ENCODE measurements at places on chromosomes 12 and 14. TPM values are rescaled to one million over a fixed set of nuclear protein-coding genes. Genes with fewer than 3 reads are reported as not detected.
A peak's percentile ranks its signal among the peaks of the same experiment; 100 is the strongest.

DNA sequence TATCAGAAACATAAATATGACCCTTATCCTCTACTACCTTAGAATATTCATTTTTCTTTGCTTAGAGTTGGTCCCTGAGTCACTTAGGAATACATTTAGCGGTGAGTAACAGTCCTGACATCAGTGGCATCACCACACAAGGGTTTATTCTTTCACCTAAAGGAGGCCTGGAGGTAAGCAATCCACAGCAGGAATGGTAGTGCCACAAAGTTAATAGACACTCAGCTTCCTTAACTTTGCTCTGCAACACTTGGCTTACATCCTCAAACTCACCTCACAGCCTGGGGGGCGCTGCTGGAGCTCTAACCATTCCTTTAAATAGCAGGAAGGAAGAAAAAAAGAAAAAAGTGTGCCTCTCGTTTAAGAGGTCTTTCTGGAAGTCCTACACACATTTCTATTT lies 29.1 kb downstream of the BBOF1 start:
- no peaks in the 10 kb centered on the region for H3K4me1 ChIP-seq
- no peaks in the 10 kb centered on the region for H3K36me3 ChIP-seq
- no peak overlapping the region for H3K27ac ChIP-seq
- H3K27me3 ChIP-seq: no peaks in the 10 kb centered on the region

- H3K36me3 ChIP-seq: peaks cover 5% of the 10 kb centered on the region
- no peaks in the 10 kb centered on the region for H3K27me3 ChIP-seq
- no peak overlapping the region for H3K27ac ChIP-seq
- DNase-seq: no peak
- no peak overlapping the region for H3K4me3 ChIP-seq
- H3K4me1 ChIP-seq: peaks cover 40% of the 10 kb centered on the region
These were observed 22.5 kb downstream of the SYNE2 start for GRCh38 chr14:63875311-63875710.

The SLC6A15 gene
- total RNA-seq: not detected

The MANSC1 gene
- total RNA-seq: 0.20 TPM

The BDKRB1 gene
- not detected for total RNA-seq

DNA sequence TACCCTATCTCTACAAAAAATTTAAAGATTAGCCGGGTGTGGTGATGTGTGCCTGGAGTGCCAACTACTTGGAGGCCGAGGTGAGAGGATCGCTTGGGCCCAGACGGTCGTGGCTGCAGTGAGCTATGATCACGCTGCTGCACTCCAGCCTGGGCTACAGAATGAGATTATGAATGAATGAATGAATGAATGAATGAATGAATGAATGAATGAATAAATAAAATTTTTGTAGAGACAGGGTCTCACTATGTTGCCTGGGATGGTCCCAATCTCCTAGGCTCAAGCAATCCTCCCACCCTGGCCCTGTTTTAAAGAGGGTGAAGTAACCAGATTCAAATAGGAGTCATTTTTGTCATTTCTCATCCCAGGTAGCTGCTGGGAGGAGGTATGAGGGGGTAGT lies 176.2 kb upstream of the HIF1A start:
- H3K4me3 ChIP-seq: peak overlapping the region; percentile 17
- peak overlapping the region; percentile 71 for H3K27ac ChIP-seq
- peaks cover 91% of the 10 kb centered on the region for H3K4me1 ChIP-seq
- no peaks in the 10 kb centered on the region for H3K27me3 ChIP-seq
- H3K36me3 ChIP-seq: peaks cover 74% of the 10 kb centered on the region

DNA sequence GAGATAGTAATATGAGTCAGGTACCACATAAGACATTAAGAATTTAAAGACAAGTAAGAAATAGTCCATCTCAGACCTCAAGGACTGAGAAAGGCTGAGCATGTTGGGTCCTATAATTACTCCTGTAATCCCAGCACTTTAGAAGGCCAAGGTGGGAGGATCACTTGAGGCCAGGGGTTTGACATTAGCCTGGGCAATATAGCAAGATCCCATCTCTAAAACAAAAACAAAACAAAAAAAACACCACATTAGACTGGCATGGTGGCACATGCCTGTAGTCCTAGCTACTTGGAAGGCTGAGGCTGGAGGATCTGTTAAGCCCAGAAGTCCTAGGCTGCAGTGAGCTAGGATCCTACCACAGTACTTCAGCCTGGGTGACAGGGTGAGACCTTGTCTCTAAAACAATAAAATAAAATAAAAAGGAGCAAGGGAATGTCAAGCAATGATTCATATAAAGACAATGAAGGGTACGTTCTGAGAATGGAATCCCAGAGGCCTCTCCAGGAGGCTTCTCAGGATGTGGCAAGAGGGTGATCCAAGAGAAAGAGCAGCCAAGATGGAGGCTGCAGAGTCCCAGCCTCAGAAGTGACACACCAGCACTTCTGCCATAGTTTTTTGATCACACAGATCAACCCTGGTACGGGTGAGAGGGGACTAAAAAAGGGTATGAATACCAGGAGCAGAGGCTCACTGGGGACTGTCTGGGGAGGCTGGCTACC lies 206.4 kb downstream of the CRADD start:
- no peaks in the 10 kb centered on the region for H3K36me3 ChIP-seq
- no peak overlapping the region for H3K4me3 ChIP-seq
- H3K4me1 ChIP-seq: peaks cover 3% of the 10 kb centered on the region
- no peaks in the 10 kb centered on the region for H3K27me3 ChIP-seq
- DNase-seq: no peak

The CTSG gene
- not detected for total RNA-seq

- H3K4me3 ChIP-seq: no peak overlapping the region
- H3K27ac ChIP-seq: no peak overlapping the region
- peaks cover 6% of the 10 kb centered on the region for H3K4me1 ChIP-seq
- H3K27me3 ChIP-seq: no peaks in the 10 kb centered on the region
- peaks cover 5% of the 10 kb centered on the region for H3K36me3 ChIP-seq
These were observed 35.9 kb downstream of the RNFT2 start for GRCh38 chr12:116774020-116774419.

DNA sequence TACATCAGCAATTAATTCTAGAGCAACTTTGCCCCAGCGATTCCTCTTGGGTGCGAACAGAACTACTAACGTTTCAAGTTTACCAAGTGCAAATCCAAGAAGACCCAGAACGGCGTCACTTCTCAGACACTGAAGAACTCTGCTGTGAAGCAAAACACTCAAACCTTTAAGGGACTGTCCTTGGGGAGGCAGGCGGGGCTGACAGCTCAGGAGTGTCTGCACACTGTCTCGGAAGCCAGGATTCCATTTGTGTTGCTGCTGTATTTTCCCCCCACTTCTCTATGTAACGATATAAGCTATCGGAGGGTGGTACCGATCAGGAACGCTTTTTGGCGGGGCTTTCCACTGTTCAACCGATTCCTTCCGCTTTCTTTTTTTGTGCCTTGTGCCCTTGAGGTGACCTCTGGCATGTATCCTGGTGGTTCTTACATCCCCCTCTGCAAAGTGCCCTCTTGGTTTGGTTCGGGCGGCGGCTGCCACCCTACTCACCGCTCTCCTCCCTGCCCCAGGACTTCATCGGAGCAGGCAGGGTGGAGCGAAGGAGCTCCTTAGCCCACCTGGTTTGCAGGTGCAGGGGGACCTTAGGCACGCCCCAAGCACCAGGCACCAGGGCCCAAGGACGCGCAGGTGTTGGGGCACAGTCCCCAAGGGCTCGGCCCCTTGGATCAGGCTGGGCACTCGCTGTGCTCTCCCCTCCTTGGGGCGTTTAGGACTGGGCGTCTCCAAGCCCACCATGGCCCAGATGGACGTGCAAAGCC lies 19.2 kb upstream of the MLXIP start:
- no peak for DNase-seq
- H3K27ac ChIP-seq: no peak overlapping the region
- peaks cover 2% of the 10 kb centered on the region for H3K36me3 ChIP-seq
- H3K27me3 ChIP-seq: no peaks in the 10 kb centered on the region
- peaks cover 10% of the 10 kb centered on the region for H3K4me1 ChIP-seq
- H3K4me3 ChIP-seq: no peak overlapping the region

DNA sequence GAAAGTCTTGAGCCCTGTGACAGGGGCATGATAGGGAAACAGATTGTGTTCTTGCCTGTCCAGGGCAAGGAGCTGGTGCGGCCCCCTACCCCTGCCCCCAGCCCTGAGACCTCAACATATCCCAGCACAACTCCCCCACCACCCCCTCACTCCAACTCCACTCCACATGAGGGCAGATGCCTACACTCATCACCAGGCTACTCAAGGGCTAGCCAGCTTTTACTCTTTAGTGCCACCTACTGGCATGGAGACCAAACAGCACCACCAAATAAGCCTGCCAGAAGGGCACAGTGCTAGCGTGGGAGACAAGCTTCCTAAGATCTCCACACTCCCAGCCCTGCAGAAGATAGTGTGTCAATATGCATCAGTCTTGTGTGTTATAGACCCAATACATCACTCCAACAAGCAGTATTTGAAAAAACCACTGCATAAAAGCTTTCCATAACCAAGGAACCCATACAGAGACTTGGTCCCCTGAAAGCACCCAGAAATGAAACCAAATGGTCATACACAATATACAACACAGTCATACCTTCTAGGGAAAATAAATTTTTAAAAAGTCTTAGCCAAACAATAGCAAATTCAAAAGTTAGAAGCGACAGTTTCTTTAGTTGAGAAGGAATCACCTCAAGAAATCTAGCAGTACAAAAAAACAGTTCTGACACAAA lies 154.4 kb downstream of the KCNK10 start:
- H3K4me3 ChIP-seq: no peak overlapping the region
- H3K27ac ChIP-seq: no peak overlapping the region
- H3K4me1 ChIP-seq: peaks cover 13% of the 10 kb centered on the region
- peaks cover 13% of the 10 kb centered on the region for H3K27me3 ChIP-seq
- peak; percentile 70 for DNase-seq

GRCh38 chr12:42201063-42201462 lies 37.0 kb downstream of the YAF2 start:
- H3K4me1 ChIP-seq: peaks cover 4% of the 10 kb centered on the region
- H3K36me3 ChIP-seq: peaks cover 15% of the 10 kb centered on the region
- H3K27ac ChIP-seq: no peak overlapping the region
- no peaks in the 10 kb centered on the region for H3K27me3 ChIP-seq
- no peak overlapping the region for H3K4me3 ChIP-seq

GRCh38 chr12:67422081-67422480 lies 152.9 kb downstream of the CAND1 start:
- no peaks in the 10 kb centered on the region for H3K27me3 ChIP-seq
- no peak overlapping the region for H3K4me3 ChIP-seq
- no peaks in the 10 kb centered on the region for H3K36me3 ChIP-seq
- no peak overlapping the region for H3K27ac ChIP-seq

The LRRC43 gene
- total RNA-seq: not detected

DNA sequence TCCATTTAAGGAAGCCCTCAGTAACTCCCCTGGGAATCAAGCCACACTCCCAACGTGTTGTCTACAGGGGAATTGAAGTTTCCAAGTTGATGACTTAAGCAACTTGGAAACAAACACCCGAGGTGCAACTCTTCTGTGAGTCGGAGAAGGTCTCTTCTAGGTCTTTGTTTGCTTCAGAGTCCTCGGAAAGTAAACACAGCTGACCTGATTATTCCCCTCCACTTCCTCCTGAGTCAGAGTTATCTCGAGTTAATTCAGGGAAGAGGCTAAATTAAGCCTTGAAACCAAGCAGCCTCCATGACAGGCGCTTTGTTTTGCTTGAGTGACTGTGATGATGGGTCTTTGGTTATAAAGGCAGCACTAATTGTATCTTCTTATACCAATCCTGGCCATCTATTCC lies 41.8 kb downstream of the TUNAR start:
- H3K27ac ChIP-seq: no peak overlapping the region
- H3K4me1 ChIP-seq: no peaks in the 10 kb centered on the region
- no peaks in the 10 kb centered on the region for H3K36me3 ChIP-seq
- H3K4me3 ChIP-seq: no peak overlapping the region
- peaks cover 3% of the 10 kb centered on the region for H3K27me3 ChIP-seq
- DNase-seq: no peak

DNA sequence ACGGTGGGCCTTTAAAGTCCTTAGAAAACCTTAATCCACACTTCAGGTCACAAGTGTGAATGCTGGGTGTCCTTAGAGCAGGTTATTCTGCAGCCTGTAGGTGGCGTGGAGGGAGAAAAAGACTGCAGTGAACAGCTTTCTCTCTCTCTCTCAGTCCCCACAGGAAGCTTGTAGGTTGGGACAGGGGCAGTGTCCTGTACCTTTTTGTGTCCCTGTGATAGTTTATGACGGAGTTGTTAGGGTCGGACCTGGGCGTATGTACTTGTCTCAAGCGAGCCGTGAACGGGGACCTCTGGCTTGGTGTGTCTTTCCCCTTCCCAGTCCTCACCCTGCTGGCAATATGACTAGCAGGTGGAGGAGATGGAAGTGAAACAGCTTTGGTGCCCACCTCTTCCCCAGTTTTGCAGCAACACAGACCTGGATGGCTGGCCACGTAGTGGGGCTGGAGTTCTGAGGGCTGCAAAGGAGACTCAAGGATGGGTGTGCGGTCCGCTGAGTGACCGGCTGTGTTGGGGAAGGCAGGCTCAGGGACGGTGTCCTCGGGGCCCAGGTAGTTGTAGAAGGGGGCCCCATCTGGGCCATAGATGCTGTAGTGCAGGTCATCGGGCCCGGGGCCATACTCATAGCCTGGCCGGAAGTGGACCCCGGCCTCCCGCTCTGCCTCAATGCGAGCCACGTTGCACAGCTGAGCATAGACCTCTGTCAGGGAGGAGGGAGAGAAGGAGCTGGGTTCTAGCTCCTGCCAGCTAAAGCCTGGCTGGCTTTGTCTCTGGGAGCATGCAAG lies 8.9 kb downstream of the ISCA2 start:
- no peak overlapping the region for H3K4me3 ChIP-seq
- H3K36me3 ChIP-seq: peaks cover 2% of the 10 kb centered on the region
- H3K4me1 ChIP-seq: peaks cover 3% of the 10 kb centered on the region
- no peaks in the 10 kb centered on the region for H3K27me3 ChIP-seq
- DNase-seq: peak; percentile 37
- no peak overlapping the region for H3K27ac ChIP-seq

The CYP46A1 gene
- 0.16 TPM for total RNA-seq

The MFAP5 gene
- total RNA-seq: not detected

The HPD gene
- not detected for total RNA-seq

The IL26 gene
- not detected for total RNA-seq

- no peaks in the 10 kb centered on the region for H3K36me3 ChIP-seq
- no peak overlapping the region for H3K4me3 ChIP-seq
- H3K27me3 ChIP-seq: no peaks in the 10 kb centered on the region
- no peak for DNase-seq
- H3K27ac ChIP-seq: no peak overlapping the region
These were observed 394.5 kb downstream of the ZFP36L1 start for GRCh38 chr14:68398370-68398769.

DNA sequence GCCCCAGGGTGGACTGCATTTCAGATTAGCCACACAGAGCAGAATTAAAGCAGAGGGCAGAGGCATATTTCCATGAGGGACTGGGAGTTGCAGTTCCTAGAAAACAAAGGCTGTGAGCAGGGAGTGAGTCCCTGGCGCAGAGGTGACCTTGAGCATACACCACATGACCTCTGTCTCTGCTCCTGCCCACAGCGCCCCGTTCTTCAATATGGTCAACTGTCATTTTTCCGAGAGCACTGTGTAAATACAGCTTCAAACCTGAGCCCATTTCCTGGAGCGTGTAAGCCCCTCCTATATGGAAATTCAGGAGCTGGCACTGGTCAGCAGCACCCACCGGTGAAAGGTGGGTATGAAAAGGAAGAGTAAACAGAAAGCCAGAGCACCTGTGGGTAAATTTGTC lies 192.2 kb upstream of the PELI2 start:
- H3K36me3 ChIP-seq: no peaks in the 10 kb centered on the region
- no peak for DNase-seq
- no peak overlapping the region for H3K4me3 ChIP-seq
- H3K27me3 ChIP-seq: peaks cover 7% of the 10 kb centered on the region
